ENCODE measurements at places on chromosomes 4 and X.

GRCh38 chrX:16096141-16096540, 27.2 kb upstream of the GRPR start:
- DNase-seq = no peak

DNA sequence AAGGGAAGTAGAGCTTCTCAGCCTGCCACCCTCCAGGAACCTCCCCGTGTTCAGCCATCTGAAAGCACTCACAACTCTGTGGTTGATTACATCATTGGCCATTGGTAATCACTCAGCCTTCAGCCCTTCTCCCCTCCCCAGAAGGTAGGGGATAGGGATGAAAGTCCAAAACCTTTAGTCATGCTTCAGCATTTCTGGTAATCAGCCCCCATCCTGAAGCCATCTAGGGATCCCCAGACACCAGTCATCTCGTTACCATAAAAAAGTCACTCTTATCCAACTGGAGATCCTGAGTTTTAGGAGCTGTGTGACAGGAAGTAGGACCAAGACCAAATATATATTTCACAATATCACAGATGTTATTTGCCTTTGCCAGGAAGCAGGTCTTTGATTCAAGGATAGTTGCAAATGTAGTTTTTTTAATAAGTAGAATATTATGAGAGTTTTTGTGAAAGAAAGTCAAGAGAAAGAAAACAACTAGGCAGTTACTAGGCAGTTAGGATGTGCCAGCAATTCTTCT, 364.6 kb upstream of the NOCT start:
- no peak for DNase-seq

DNA sequence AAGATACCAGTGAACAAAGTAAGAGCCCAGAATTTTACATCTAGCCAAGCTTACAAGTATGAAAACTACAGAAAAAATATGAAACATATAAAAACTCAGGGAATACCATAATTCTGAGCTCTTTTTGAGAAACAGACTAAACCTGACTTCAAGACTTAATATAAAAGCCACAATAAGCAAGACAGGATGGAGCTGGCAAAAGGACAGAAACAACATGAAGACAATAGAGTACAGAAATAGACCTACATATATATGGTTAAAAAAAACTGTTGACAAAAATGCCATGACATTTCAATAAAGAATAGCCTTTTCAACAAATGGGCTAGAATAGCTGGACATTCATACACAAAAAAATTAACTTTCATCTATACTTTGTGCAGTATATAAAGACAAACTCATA, 49.4 kb downstream of the UBA6 start:
- no peak for DNase-seq

DNA sequence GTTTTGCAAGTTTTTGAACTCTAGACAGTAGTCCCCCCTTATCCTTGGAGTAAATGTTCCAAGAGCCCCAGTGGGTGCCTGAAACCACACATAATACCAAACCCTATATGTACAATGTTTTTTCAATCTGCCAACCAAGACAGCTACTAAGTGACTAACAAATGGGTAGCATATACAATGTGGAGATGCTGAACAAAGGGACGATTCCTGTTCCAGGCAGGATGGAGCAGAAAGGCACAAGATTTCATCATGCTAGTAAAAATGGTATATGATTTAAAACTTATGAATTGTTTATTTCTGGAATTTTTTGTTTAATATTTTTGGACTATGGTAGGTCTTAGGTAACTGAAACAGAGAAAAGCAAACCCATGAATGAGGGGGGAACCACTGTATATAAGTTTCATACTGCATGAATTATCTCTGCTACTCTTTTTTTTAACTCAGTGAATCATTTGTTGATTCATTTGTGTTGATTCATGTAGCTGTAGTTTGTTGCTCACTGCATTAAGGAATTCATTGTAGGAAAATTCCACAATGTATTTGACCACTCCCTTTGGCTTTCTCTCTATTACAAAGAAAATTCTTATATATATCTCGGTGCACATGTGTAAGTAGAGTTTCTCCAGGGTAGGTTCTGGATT, 21.9 kb upstream of the ANXA3 start:
- no peak for DNase-seq

DNA sequence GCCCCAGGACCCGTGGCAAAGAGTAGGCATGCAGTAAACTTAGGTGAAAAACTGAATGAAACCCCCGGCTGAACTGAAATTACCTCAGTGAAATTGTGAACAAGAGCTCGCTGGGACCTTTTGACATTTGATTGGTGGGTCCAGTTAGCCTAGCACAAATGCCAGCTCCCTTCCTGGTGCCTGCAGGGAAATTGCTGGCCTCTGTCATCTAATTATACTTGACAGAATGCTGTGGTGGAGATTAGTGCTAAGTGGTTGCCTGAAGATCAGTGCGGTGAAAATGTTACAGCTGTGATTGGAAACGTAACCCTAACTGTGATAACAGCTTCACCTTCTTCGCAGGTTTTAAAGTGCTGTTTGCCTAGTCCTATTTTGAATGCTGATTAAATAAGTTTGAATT, 43.0 kb downstream of the ADD1 start:
- no peak for DNase-seq

GRCh38 chrX:49233887-49234555, 881 bp upstream of the CACNA1F start:
- no peak for DNase-seq

DNA sequence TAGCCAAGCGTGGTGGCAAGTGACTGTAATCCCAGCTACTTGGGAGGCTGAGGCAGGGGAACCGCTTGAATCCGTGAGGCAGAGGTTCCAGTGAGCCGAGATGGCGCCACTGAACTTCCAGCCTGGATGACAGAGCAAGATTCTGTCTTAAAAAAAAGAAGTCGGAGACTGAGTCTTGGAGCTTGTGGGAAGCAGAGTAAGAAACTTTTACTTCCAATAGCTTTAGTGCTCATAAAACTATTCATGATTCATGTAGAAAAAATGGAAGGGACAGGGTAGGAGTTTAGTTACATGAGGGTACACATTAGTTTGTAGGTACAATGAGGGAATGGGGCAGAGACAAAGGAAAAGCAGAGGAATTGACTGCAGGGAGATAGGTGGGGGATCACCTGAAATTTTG, 19.3 kb downstream of the RAP2C start:
- no peak for DNase-seq

- DNase-seq = no peak
Measured at GRCh38 chr4:166274775-166275174, 401.7 kb downstream of the TLL1 start.

DNA sequence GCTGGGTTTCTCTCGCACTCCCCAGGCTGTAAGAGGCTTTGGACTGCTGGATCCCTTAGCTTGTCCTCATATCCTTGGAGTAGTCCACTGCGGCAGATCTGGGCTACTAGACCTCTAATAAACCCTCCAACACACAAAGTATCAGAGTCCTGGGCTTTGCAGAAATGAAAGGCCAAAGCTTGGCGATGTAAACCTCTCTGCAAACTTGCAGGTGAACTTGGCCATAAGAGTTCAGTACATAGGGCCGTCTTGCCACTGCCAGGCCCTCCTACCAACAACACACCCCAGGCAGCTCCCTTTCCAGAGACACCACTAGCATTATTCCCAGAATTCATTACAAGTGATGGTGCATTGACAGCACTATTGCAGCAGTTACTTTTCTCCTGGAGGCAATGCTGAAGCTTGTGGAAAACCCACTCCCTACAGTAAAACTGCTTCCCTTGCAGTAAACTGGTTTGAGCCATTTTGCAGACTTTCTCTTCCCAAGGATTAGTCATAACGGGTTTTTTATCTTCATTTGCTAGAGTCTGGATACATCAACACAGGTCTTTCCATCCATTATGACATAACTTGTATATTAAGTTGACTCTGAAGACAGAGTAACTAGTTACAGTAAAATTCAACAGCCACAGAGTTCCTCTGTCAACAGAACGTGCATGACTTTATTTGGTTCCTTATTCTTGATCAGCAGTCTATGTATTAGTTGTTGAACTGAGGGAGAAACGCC, 2.4 kb downstream of the ANKRD50 start:
- DNase-seq = no peak

DNA sequence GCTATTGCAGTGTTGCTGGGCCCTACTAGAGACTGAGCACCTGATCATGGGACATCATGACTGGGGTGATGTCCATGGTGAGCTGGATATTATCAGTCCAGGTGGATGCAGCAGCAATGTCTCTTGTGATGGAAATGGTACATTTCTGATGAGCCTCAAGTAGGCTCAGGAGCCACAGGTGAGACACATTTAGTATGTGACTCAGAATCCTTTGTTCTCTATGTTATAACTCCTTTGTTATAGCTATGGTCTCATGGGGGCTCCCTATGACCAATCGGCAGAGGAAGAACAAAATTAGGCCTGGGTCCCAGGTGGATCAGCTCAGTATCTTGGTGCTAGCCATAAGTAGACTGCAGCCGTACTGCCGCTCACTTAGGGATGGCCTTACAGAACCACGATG, 107.9 kb upstream of the FAT1 start:
- DNase-seq = no peak

- DNase-seq = no peak
Measured at GRCh38 chrX:154372612-154373022, 1.8 kb downstream of the FLNA start.

DNA sequence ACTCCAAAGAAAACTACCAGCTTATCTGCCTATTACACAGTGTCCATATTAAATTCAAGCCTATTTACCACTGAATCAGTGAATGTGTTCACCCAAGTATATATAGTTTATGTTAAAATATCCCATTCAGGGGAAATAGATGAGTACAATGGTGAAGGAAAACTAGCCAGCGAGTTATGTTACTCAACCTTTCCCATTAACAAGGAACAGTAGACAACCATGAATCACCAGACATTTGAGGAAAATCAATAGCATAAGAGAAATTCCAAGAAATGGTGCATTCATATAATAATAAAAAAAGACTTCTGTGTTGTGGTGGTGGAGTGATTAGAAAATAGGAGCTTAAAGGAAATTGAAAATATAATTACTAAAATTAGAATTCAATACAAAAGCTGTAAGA, 21.3 kb downstream of the IQCM start:
- no peak for DNase-seq

DNA sequence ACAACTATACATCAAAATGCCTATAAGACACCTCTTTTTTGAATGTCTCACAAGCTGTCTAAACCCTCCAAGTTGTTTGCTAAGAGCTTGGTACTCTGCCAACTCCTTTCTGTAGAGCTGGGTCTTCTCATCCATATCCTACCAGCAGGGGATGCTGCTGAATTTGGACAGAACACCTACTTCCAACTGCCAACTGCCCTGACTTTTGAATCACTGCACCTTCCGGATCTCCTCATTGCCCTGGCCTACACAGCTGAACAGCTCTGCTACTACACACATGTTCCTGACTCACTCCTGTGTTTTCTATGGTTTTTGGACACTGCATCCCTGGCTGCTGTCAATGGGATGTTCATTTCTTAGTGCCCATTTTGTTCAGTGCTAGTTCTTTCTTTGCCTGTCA, 18.7 kb downstream of the FAM184B start:
- no peak for DNase-seq

DNA sequence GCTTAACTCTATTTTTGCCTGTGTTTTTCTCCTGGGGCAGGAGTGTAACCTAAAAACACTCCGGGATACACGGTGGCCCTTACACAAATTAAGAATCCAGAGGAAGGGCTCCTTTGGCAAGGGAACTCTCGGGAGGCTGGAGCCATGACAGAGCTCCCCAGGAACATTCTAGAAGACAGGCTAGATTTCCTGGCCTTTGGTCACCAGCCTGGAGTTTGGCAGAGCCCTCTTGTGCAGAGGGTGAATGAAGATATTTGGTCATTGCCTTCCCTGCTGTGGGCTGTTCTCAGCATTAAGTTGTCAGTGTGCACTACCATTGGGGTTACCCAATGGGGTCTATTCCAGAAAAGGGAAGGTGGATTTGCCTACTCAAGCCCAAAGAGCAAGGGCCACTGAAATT, 53.8 kb upstream of the LNX1 start:
- no peak for DNase-seq

GRCh38 chrX:154802947-154803346, 2.3 kb downstream of the MPP1 start:
- no peak for DNase-seq

DNA sequence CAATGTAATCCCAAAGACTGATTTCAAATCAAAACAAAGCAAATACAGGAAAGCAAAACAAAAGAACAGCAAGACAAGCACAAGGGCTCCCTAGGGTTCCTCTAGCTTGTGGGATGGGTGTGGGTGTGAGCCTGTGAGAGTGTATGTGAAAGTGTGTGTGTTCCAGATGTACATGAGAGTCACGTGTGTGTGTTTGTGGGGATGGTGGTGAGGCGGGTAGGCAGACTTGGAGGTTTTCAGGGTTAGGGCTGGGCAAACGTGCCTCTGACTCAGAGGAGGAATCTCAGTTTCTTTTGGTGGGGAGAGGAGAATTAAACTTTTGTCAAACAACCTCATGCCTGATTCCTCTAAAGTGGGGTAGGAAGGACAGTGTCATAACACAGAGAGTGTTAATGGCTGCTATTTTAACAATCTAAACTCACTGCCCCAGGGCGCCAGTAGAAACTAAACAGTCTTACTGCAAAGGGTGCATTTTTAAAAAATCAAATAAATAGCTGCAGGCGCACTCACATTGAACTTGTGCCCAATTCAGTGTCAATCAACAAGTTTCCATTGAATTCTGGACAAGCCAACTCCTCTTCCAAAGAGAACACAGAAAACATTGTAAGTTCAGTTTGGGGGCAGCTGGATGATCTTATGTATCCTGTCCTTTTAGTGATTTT, 51.8 kb downstream of the CHRDL1 start:
- no peak for DNase-seq

- DNase-seq = no peak
Measured at GRCh38 chr4:106695501-106696262, 327.1 kb upstream of the GIMD1 start.

- no peak for DNase-seq
Measured at GRCh38 chr4:76740866-76741662, 156.9 kb downstream of the SOWAHB start.

GRCh38 chr4:6900956-6901355, 8.7 kb upstream of the TBC1D14 start:
- DNase-seq = no peak

DNA sequence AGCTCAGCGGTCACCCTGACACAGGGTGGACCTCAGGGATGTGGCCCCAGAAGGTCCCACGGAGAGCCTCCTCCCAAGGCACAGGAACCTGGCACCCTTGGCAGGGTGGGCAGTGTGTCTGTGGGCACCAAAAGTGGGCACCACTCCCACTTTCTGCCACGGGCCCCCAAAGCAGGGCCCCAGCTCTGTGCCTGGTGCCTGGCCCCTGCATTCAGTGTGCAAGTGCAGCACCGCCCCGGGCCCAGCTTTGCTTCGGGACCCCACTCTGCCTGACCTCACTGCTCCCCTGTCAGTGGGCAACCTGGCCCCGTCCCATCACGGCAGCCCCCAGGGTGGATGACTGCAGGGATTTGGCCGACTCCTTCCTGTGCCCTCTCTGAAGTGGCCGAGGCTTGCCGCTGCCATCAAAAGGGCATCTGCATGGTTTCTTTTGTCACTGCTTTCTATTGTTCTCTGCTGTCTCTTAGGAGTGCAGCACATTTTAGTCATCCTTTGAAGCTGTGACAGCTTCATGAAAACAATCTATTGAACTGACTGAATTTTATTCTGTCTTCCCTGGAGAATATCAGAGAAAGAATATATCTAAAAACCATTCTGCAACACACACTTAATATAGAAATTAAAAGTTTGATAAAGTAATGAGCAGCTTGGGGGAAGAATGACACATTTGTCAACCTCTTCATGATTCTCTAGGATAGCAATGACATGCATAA, 302.4 kb downstream of the FAM47B start:
- no peak for DNase-seq

Measured in GM06990 (cell line).